ENCODE measurements at places on chromosomes 11 and 22. TPM values are rescaled to one million over a fixed set of nuclear protein-coding genes. Genes with fewer than 3 reads are reported as not detected.

RASGRP2 gene
- total RNA-seq = not detected

TRPM5 gene
- not detected for total RNA-seq

NXPE4 gene
- not detected for total RNA-seq

C11orf87 gene
- total RNA-seq = under 0.01 TPM

TRIM29 gene
- total RNA-seq = 1,029 TPM

FAR1 gene
- total RNA-seq = 80.0 TPM

KBTBD4 gene
- total RNA-seq = 9.0 TPM

OR5M11 gene
- not detected for total RNA-seq

ROBO4 gene
- total RNA-seq = not detected

BARX2 gene
- 2.7 TPM for total RNA-seq

MEI1 gene
- 0.07 TPM for total RNA-seq

MUC15 gene
- total RNA-seq = 1.7 TPM

ANKK1 gene
- total RNA-seq = 2.3 TPM

CDCA5 gene
- under 0.01 TPM for total RNA-seq

GAB2 gene
- total RNA-seq = 5.1 TPM

RAB3IL1 gene
- total RNA-seq = 2.0 TPM

MMP13 gene
- 0.07 TPM for total RNA-seq

DAGLA gene
- under 0.01 TPM for total RNA-seq

GDPD4 gene
- not detected for total RNA-seq

CHRDL2 gene
- total RNA-seq = not detected

OR5A1 gene
- total RNA-seq = not detected

VPS26B gene
- total RNA-seq = 20.2 TPM

SMCO4 gene
- 6.0 TPM for total RNA-seq

FGF4 gene
- total RNA-seq = not detected

PHOX2A gene
- not detected for total RNA-seq

Data from nasal cavity respiratory epithelium epithelial cell of viscerocranial mucosa (primary cell).